ENCODE measurements at places on chromosomes 5 and 9. TPM values are rescaled to one million over a fixed set of nuclear protein-coding genes. Genes with fewer than 3 reads are reported as not detected.
A peak's percentile ranks its signal among the peaks of the same experiment; 100 is the strongest.

CNTFR gene
- 0.18 TPM for polyA plus RNA-seq

SPRY4 gene
- 13.0 TPM for polyA plus RNA-seq

DNA sequence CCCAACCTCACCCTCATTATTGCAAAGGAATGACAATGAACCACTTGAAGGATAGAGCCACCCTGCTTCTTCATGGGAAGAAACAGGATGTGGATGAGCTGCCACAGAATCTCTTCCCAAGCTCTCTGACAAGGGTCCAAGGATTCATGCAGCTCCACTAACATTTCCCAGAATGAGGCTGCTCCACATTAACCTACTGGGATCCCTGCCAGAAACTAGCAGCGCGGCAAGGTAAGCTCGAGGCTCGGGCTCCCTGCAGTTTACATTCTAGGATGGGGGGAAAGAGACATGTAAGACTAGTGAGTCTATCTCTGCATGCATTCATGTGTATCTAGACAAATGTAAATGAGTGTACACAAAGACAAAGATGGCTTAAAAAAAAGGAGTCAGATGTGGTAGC is 12.1 kb downstream of the DCAF12 start:
- DNase-seq: peak; percentile 11

FOXD4L4 gene
- polyA plus RNA-seq: not detected

GRCh38 chr5:38780945-38781344 is 64.9 kb upstream of the OSMR start:
- peak; percentile 91 for DNase-seq

GRCh38 chr5:32076699-32077695 is 97.1 kb downstream of the GOLPH3 start:
- DNase-seq: peak; percentile 87

GRCh38 chr9:111599092-111599954 is at the start of gene PTGR1:
Gene PTGR1 (minus strand): TSS chr9:111599647. CDS start chr9:111597422, 2,225 bp downstream.
- DNase-seq: peak; percentile 93
